ENCODE measurements at places on chromosomes 5 and 9. TPM values are rescaled to one million over a fixed set of nuclear protein-coding genes. Genes with fewer than 3 reads are reported as not detected.

DNA sequence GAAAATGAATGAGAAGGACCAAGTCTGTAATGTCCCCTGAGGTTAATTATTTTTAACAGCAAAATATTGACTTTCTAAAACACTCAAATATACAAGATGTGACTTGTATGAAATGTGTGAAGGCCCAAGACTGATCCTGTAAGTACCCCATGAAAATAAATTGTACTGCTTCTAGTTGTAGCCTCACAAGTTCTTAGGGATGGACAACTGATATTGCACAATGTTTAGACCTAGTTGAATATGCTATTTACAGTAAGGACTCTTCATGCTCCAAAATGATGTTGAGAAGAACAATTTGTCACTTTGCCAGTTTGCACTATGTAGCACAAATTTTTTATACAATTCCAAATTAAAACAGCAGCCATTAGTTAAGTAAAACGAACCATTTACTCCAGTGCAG is 139.7 kb upstream of the GDNF start:
- no peak for DNase-seq

GRCh38 chr5:167513381-167513780 is 778.1 kb upstream of the WWC1 start:
- no peak for DNase-seq

The PDZD2 gene
- total RNA-seq, result 0.10 TPM

The HRCT1 gene
- total RNA-seq, result not detected

GRCh38 chr5:96470785-96471184 is 37.7 kb upstream of the PCSK1 start:
- DNase-seq, result no peak

DNA sequence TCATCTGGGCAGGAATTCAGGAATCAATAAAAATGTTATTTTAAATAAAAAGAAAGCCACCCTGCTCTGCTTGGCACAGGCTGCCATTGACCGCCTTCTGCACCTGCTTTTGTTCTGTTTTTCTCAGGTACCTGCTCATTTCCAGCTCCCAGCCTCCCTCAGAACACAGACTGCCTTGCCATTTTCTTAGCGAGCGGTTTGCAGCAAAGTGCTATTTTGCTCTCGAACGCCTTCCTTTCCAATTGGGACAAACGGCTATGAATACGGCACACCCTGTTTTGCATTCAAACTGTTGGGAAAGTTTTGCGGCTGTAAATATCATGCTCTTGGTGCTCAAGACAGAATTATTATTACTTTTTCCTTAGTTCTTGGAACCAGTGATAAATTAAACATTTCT is 25.1 kb upstream of the FCN1 start:
- no peak for DNase-seq

- DNase-seq, result no peak
Measured at GRCh38 chr5:36396640-36397039, 94.9 kb upstream of the RANBP3L start.

GRCh38 chr5:132887283-132887682 is 13.8 kb downstream of the LEAP2 start:
- DNase-seq, result no peak

DNA sequence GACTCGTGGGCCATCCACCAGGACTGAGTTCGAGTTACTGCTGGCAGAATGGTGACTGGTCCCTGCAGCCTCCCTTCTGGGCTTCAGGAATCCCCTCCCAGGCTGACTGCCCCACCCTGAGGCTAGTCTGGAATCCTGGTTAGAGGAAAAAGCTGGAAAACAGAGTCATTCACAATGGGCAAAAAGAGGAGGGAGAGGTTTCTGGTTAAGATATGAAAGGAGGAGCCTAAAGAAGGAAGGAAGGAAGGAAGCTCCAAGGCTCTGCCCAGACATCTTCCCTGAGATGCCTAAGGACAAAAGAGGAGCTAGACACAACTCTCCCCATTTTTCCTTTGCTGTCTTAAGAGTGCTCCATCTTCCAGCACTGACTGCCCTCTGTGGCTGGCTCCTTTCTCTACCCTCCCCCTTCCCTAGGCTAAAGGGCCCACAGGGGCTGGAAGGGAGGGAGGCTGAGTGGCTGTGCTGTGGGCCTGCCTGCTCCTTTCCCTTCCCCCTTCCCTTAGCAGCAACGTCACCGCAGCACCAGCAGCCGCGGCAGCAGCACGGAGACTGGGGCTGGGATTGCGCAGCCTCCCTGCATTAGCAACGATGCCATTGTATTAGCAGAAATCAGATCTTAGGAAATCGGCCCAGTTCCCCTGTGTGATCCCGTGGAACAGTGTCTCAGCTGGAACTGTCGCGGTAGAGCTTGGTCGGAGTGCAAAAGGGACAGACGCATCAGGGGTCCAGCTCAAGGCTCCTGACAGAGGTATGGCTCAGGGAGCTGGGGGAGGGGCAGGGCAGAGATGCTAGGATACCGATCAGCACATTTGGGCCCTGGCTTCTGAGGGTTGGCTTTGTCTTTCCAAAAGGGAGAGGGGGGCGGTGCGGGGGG is 48.7 kb downstream of the RUSC2 start:
- no peak for DNase-seq

DNA sequence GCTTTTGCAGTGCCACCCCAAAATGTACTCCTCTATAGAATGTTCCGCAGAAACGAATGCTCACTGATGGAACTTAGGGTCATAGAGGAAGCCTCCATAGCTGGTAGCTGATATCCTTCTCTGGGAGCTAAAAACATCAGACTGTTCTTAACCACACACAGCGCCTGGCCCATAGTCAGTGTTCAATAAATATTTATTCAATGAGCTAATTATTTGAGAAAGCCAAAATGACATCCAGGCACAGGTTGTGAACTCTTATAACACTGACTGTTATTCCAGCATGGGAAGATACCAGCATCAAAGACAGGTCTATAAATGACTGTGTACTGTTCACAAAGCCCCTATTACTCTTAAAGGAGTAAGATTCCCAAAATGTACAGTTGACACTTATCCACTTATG is 12.9 kb downstream of the GDF9 start:
- no peak for DNase-seq

DNA sequence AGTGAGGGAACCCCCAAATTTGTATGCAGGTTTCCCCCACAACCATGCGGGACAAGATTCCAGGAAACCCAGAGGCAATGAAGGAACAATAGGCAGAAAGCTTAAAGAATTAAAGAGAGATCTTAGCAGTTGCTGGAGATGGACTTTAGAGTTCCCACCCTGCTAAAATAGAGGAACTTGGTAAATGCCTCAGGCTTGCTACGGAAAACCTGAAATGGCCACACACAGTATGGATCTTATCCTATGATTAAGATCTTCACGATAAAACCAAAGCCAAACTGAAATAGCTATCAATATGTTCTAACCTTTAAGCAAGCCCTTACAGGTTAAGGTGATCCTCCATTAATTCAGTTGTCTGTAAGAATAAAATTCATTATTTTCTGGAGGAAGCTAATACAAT is 148.3 kb downstream of the RANBP17 start:
- no peak for DNase-seq

DNA sequence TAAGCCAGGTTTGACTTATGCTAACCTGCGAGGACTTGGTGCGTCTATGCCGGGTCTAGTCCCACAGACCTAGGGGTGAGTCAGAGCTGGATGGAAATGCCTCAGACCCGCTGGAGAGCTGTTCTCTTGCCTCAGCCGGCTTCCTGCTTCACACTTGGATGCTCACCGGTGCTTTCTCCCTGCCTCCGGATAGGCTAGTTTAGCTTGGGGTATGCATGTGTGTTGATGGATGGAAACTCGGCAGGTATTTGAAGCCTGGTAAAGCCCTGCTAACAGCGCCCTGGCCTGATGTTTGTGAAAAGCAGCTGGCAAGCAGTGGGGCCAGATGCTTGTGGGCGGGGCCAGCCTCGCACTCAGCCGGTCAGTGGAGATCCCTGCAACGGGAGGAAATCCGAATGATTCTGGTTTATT is 29.3 kb downstream of the PRRC2B start:
- no peak for DNase-seq

DNA sequence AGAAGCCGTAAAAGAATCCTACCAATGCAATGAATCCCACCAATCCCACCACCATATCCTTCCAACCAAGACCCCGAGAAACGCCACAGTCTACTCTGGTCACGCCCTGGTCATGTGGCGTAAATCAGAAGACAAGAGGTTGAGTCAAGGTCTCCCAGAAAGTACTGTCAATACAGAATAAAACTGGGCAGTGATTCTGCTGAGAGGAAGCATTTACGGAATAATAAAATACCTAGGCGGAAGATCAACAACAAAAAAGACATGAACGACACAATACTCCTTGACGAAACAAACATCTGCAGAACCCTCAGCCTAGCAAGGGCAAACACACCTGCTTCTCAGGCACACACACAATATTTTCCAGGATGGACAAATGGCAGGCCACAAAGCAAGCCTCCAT is 62.8 kb downstream of the GOLM1 start:
- no peak for DNase-seq

- DNase-seq, result no peak
Measured at GRCh38 chr5:1348986-1349245, 4.0 kb upstream of the CLPTM1L start.

Data from Panc1 (cell line).